ENCODE measurements at places on chromosomes 3 and 15. TPM values are rescaled to one million over a fixed set of nuclear protein-coding genes. Genes with fewer than 3 reads are reported as not detected.

Gene ECE2
- total RNA-seq, result not detected

- no peak overlapping the region for H3K4me3 ChIP-seq
- H3K4me1 ChIP-seq, result peaks cover 6% of the 10 kb centered on the region
- H3K27me3 ChIP-seq, result no peaks in the 10 kb centered on the region
Measured at GRCh38 chr3:23252122-23252521, 49.0 kb downstream of the UBE2E2 start.

DNA sequence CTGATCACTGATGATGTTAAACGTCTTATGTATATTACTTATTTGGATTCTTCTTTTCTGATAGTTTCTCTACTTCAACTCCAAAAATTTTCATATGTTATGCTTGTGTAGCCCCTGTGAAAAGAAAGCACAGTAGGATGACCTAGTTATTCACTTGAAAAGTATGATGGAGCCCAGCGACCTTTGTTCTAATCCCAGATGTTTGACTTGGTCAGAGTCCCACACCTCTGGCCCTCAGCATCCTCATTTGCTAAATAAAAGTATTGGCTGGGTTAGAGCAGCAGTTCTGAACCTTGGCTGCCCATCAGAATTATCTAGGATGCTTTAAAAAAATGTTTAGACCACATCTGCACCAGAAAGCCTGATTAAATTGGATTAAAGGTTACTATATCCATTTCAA, 173.7 kb downstream of the ATG7 start:
- H3K27me3 ChIP-seq, result no peaks in the 10 kb centered on the region
- peaks cover 1% of the 10 kb centered on the region for H3K36me3 ChIP-seq
- peaks cover 2% of the 10 kb centered on the region for H3K4me1 ChIP-seq
- no peak overlapping the region for H3K4me3 ChIP-seq
- DNase-seq, result no peak
- H3K27ac ChIP-seq, result no peak overlapping the region

Gene FBXL22
- total RNA-seq, result 0.63 TPM

Gene RASL12
- 14.0 TPM for total RNA-seq

- no peak overlapping the region for H3K27ac ChIP-seq
- H3K36me3 ChIP-seq, result no peaks in the 10 kb centered on the region
- H3K4me3 ChIP-seq, result no peak overlapping the region
- peaks cover 49% of the 10 kb centered on the region for H3K4me1 ChIP-seq
- no peaks in the 10 kb centered on the region for H3K27me3 ChIP-seq
Measured at GRCh38 chr3:108100906-108101660, 10.3 kb upstream of the CD47 start.

DNA sequence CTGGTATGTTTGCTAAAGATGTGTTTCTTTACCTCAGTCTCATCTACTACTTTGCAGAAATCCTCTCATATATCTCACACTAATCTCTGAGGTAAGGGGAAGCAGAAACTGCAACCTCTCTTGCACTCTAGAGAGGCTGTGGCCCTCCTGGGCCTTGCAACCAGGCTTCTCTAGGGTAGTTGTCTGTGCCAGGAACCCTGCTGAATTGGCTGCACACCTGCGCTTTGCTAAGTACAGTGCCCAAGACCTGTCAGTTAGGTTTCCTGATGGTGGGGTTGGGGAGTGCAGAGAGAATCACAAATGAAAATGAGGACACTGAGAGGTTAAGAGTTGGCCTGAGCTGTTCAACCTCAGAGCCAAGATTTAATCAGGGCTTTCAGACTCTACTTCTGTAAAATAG, 117.2 kb upstream of the PLXNA1 start:
- H3K27ac ChIP-seq, result no peak overlapping the region
- no peaks in the 10 kb centered on the region for H3K27me3 ChIP-seq
- peak; percentile 5 for DNase-seq

DNA sequence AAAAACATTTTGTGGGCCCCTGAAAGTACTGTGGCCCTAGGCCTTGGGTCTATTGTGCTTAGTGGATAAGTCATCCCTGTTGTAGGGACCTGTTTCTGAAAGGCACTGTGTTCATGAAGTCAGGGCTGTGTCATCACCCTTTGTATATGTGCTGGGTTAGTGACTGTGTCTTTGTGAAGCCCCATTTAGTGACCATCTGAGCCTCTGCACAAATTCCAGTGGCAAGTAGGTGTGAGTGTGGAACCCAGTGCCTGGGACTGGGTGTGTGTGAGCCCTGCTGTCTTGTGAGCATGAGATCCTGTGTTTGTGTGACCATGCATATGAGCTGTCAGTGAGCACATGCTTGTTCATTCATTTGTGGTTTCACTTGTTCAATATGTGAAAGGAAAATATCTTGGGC, 1.2 kb upstream of the HYAL1 start:
- H3K4me3 ChIP-seq, result no peak overlapping the region
- H3K27me3 ChIP-seq, result no peaks in the 10 kb centered on the region
- H3K4me1 ChIP-seq, result peaks cover 16% of the 10 kb centered on the region

- peaks cover 8% of the 10 kb centered on the region for H3K27me3 ChIP-seq
- peaks cover 5% of the 10 kb centered on the region for H3K36me3 ChIP-seq
- no peak overlapping the region for H3K27ac ChIP-seq
- no peak for DNase-seq
- H3K4me1 ChIP-seq, result peaks cover 14% of the 10 kb centered on the region
- no peak overlapping the region for H3K4me3 ChIP-seq
Measured at GRCh38 chr15:56813995-56814394, 80.7 kb upstream of the ZNF280D start.

DNA sequence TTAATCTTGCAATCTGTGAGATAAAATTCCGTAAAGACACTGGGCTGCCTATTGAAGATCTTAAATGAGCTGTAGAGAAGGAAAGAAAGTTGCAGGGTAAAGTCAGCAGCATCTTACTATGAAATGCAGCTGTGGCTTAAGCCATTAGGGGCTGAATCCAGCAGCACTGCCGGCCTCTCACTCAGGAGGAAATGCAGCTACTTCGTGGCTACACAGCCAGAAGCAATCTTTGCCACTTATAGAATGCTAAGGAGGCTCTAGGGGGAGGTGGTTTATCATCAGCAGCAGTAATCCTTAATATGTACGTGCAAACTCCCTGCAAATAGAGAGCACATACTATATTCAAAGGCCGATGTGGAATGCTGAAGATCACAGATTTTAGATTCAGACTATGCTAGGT, 19.1 kb upstream of the MCTP2 start:
- H3K27me3 ChIP-seq, result peaks cover 50% of the 10 kb centered on the region
- H3K36me3 ChIP-seq, result no peaks in the 10 kb centered on the region
- H3K4me1 ChIP-seq, result no peaks in the 10 kb centered on the region
- no peak overlapping the region for H3K27ac ChIP-seq
- H3K4me3 ChIP-seq, result no peak overlapping the region
- no peak for DNase-seq

Gene TMEM115
- total RNA-seq, result 40.3 TPM

Gene SLC2A2
- not detected for total RNA-seq

GRCh38 chr3:17733215-17733614, 9.2 kb downstream of the TBC1D5 start:
- H3K36me3 ChIP-seq, result peaks cover 32% of the 10 kb centered on the region
- no peak for DNase-seq
- no peak overlapping the region for H3K27ac ChIP-seq
- peaks cover 13% of the 10 kb centered on the region for H3K4me1 ChIP-seq
- H3K4me3 ChIP-seq, result no peak overlapping the region

DNA sequence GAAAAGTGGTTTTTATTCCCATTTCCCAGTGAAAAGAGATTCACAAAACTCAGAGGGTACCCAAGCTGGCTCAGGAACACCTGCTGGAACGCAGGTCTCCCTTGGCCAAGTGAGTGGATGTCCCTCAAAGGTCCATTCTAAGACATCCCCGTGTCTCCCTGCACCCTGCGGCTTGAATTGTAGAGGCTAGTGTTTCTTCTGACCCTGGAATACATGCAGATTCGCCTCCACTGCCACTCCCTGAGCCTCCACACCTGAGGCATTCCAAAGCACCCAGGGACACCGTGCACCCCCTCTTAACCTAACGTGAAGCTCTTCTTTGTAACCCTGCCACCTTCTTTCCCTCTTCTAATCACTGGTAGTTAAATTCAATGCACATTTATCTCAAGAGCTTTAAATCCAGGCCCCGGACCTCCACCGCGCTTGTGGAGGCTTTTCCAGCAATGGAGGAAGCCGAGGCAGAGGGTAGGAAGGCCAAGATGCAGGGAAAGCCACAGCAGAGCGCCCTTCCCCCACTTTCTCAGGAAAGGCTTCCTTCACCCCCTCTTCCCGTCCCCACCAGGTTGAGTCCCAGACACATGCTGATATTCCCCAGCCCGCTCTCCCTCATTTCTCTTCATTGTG, 590 bp upstream of the ITGA11 start:
- peaks cover 95% of the 10 kb centered on the region for H3K27me3 ChIP-seq
- peaks cover 11% of the 10 kb centered on the region for H3K4me1 ChIP-seq
- H3K4me3 ChIP-seq, result peak overlapping the region; percentile 53
- H3K36me3 ChIP-seq, result no peaks in the 10 kb centered on the region
- DNase-seq, result no peak
- H3K27ac ChIP-seq, result no peak overlapping the region

Gene LMAN1L
- 0.35 TPM for total RNA-seq

DNA sequence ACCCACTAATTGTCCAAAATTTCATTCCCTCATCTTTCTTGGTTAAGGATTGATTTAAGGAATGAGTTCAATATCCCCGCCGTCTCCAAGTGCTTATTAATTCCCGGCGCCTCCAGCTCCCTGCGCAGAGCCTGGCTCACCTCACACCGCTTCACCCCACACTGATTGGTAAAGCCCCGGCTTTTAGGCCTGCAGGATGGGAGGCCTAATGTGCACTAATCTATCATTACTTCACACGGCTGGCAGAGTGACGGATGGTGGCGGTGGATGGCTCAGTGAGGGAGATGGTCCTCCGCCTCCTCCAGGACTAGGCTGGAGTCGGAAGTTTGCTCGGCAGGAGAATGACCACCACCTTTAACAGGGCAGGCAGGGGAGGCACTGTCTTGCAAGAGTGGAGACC, 81.7 kb downstream of the MEGF11 start:
- peaks cover 59% of the 10 kb centered on the region for H3K27me3 ChIP-seq
- no peak overlapping the region for H3K27ac ChIP-seq
- H3K4me3 ChIP-seq, result no peak overlapping the region
- H3K36me3 ChIP-seq, result no peaks in the 10 kb centered on the region
- H3K4me1 ChIP-seq, result peaks cover 28% of the 10 kb centered on the region

- H3K27me3 ChIP-seq, result no peaks in the 10 kb centered on the region
- peak within 1 kb of the TSS; percentile 92 for H3K27ac ChIP-seq
- peak; percentile 98 for DNase-seq
- peaks cover 2% of the 10 kb centered on the region for H3K36me3 ChIP-seq
- peaks cover 17% of the 10 kb centered on the region for H3K4me1 ChIP-seq
- peak within 1 kb of the TSS; percentile 95 for H3K4me3 ChIP-seq
Measured at GRCh38 chr3:10026084-10026890, at the start of gene FANCD2. FANCD2 (plus strand) TSS chr3:10026437; CDS start chr3:10028658, 2,221 bp downstream.

Gene INTS14
- 50.8 TPM for total RNA-seq

DNA sequence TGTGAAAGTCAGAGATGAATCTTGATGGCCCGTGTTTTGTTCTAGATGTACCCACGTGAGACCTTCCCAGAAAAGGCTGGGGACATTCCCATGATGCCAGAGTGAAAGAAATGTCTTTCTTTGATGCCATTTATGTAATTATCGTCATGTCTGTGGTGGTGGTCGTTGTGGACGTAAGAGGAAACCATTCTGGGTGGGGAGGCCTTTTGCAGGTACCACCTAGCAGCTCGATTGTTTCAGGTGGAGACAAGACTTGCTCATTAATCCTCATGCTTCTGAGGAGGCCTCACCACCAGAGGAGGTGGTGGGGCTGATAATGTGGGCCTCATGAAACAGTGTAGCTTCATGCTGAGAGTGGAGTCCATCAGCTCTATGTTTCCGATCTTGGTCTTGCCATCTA, 58.1 kb upstream of the USP3 start:
- peaks cover 18% of the 10 kb centered on the region for H3K4me1 ChIP-seq
- no peaks in the 10 kb centered on the region for H3K36me3 ChIP-seq
- no peak for DNase-seq
- H3K27me3 ChIP-seq, result no peaks in the 10 kb centered on the region
- no peak overlapping the region for H3K27ac ChIP-seq

- H3K4me1 ChIP-seq, result peaks cover 38% of the 10 kb centered on the region
- no peaks in the 10 kb centered on the region for H3K36me3 ChIP-seq
- no peaks in the 10 kb centered on the region for H3K27me3 ChIP-seq
- H3K4me3 ChIP-seq, result peak overlapping the region; percentile 22
Measured at GRCh38 chr15:49152552-49153312, 2.7 kb downstream of the COPS2 start.

GRCh38 chr3:64368257-64369020, 143.2 kb upstream of the PRICKLE2 start:
- H3K36me3 ChIP-seq, result peaks cover 2% of the 10 kb centered on the region
- no peaks in the 10 kb centered on the region for H3K27me3 ChIP-seq

GRCh38 chr15:66075947-66076346, 177.6 kb downstream of the MEGF11 start:
- DNase-seq, result no peak
- peaks cover 8% of the 10 kb centered on the region for H3K4me1 ChIP-seq
- no peak overlapping the region for H3K4me3 ChIP-seq

Gene PTPRG
- total RNA-seq, result 33.2 TPM

DNA sequence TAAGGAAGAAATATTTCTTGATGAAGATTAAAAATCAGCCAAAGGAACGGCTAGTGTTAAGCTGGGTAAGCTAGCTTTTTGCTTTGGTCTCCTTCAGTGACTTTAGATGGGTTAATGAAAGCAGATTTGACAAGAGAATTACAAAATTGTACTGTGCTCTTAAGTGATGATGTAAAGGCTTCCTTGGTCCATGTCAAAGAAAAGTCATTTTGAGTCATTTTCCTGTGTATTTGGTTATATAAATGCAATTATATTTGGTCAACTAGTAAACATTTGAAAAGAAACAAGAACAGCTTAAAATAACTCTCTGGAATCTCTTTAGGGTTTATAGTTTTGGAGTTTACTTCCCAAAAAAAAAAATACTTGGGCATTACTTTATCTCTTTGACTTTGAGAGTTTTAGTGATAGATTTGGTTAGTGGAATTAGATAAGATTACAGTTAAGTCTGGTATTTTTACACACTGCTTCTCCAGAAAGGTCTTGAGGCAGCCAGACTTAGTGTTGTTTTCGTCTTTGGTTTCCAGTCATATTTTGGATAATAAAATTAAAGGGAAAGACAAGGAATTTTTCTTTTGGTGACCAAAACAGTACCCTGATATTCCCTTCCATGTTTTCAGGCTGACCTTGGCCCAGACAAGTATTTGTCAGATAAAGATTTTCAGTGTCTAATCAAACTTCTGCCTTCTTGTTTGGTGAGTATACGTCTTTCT, 42.3 kb downstream of the PDHB start:
- no peak for DNase-seq
- no peak overlapping the region for H3K4me3 ChIP-seq
- H3K27ac ChIP-seq, result peak overlapping the region; percentile 94
- no peaks in the 10 kb centered on the region for H3K27me3 ChIP-seq
- peaks cover under 1% of the 10 kb centered on the region for H3K36me3 ChIP-seq

- no peak for DNase-seq
- no peak overlapping the region for H3K4me3 ChIP-seq
- peaks cover 78% of the 10 kb centered on the region for H3K36me3 ChIP-seq
Measured at GRCh38 chr15:41060505-41060904, 55.6 kb downstream of the INO80 start.

GRCh38 chr3:134430950-134431445, 54.8 kb downstream of the ANAPC13 start:
- no peaks in the 10 kb centered on the region for H3K36me3 ChIP-seq
- no peak overlapping the region for H3K27ac ChIP-seq
- no peak for DNase-seq
- H3K4me1 ChIP-seq, result peaks cover 20% of the 10 kb centered on the region
- H3K4me3 ChIP-seq, result no peak overlapping the region

Gene SYNPR
- 3.7 TPM for total RNA-seq

All from mesothelial cell of epicardium (in vitro differentiated cells).